ENCODE measurements at places on chromosomes 7 and 10. TPM values are rescaled to one million over a fixed set of nuclear protein-coding genes. Genes with fewer than 3 reads are reported as not detected.

Gene ZNF117
- 7.6 TPM for total RNA-seq

Gene ZNF853
- 2.8 TPM for total RNA-seq

Gene HIPK2
- total RNA-seq = 3.4 TPM

Gene RELN
- 0.28 TPM for total RNA-seq

DNA sequence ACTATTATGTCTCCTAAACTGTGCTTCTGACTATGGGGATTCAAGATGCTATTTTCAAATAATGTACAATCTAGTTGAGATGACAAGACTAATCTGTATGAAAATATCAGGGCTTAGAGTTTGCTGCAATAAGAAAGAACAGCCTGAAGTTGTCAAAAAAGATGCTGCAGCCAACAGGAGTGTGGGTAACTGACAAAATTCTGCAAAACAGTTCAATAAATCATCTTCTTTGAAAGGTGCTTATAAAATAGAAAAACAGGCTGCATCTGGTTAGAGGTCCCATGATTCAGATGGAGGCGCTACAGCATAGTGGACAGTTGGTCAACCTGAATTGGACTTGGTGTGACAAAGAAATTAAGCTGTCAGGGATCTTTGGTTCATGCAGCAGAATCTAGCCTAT lies 511.0 kb downstream of the XPNPEP1 start:
- H3K27me3 ChIP-seq = no peaks in the 10 kb centered on the region
- H3K4me3 ChIP-seq = no peak overlapping the region
- DNase-seq = no peak
- no peak overlapping the region for H3K27ac ChIP-seq
- H3K4me1 ChIP-seq = no peaks in the 10 kb centered on the region

- no peak overlapping the region for H3K27ac ChIP-seq
- H3K36me3 ChIP-seq = peaks cover 44% of the 10 kb centered on the region
- no peaks in the 10 kb centered on the region for H3K27me3 ChIP-seq
- no peak for DNase-seq
- no peak overlapping the region for H3K4me3 ChIP-seq
- peaks cover 20% of the 10 kb centered on the region for H3K4me1 ChIP-seq
These were observed 107.2 kb downstream of the CDK6 start for GRCh38 chr7:92729172-92729571.

DNA sequence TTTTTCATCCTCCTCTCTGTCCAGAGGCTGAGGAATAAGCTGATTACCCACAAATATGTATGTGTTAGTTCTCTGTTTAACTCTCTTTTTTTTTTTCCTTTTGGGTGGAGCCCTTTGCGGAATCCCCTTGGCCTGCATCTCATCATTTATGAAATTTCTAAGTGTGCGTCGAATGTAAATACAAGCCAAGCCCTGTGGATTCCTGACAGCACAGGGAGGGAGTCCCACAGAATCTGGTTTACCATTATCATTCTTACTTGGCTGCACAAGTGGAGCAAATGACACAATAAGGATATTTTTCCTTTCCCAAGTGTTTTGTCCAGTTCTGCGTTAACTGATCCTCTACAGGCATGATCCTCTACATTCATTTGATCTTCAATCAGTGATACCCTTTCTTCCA lies 11.4 kb downstream of the STK31 start:
- H3K4me3 ChIP-seq = no peak overlapping the region
- no peaks in the 10 kb centered on the region for H3K4me1 ChIP-seq
- H3K36me3 ChIP-seq = no peaks in the 10 kb centered on the region
- H3K27ac ChIP-seq = no peak overlapping the region
- no peak for DNase-seq

DNA sequence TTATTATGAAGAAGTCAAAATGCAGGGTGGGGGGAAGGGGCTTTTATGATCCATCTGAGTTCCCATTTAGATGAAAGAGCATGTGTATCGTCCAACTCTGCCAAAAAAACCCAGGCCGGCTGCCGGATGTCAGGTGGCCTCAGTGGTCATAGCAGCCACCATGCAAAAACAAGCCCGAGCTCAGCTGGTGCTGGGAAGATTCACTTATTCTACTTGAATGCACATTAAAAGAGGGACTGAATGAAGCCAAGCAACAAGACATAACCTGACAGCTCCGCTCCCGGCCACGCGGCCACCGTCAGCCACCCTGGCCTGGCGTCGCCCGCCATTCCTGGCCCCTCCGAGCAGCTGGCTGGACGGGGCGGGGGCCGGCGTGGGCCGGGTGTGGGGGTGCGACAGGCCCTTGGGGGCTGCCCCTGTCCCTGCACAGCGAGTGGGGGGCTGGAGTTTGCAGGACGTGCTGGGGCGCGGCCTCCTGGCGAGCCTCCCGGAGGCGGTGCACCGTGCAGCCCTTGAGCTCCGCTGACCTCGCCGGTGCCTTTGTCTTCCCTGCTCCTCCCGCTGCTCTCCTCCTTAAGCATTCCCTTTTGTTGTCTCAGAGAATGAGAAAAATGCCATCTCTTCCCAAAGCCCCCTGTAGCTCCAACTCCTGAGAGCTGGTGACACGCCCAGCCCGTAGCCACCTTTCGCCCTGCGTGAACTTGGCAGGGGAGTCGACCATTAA lies 67.8 kb downstream of the EBF3 start:
- no peak overlapping the region for H3K27ac ChIP-seq
- DNase-seq = no peak
- H3K4me1 ChIP-seq = no peaks in the 10 kb centered on the region
- no peak overlapping the region for H3K4me3 ChIP-seq
- H3K36me3 ChIP-seq = no peaks in the 10 kb centered on the region

All from thymus (tissue), 14 donors.